CD4-positive, alpha-beta T cell treated with Interleukin-6 for 4 hours (primary cell): ENCODE measurements at places on chromosomes 4 and X.

DNA sequence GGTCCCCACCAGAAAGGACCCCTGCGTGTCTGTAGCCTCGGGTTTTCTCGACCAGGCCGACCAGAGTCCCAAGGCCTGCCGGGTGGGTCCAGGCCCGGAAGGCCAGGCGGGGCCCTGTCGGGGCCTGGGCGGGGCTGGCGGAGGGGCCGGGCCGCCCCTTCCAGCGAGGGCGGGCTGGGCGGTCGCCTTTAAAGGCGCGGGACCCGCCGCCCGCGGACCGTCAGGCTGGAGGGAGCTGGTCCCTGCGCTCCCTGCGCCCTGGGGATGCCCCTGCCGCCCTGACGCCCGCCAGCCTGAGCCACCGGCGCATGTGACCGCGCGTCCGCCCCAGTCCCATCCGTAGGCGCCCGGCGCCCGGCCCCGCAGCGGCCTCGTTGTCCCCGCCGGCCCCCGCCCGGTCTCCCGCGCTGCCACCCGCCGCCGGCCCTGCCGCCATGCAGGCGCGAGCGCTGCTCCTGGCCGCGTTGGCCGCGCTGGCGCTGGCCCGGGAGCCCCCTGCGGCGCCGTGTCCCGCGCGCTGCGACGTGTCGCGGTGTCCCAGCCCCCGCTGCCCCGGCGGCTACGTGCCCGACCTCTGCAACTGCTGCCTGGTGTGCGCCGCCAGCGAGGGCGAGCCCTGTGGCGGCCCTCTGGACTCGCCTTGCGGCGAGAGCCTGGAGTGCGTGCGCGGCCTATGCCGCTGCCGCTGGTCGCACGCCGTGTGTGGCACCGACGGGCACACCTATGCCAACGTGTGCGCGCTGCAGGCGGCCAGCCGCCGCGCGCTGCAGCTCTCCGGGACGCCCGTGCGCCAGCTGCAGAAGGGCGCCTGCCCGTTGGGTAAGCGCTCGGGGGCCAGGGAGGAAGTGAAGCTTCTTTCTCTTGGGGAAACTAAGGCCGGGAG is at the start of gene HTRA3:
TSS of gene HTRA3 (plus strand) at position 220 of the 883 bp plus-strand sequence. CDS start at position 435, 215 bp downstream.
- DNase-seq, result no peak

- DNase-seq, result no peak
Observed at GRCh38 chr4:95549246-95550114, 707 bp upstream of the UNC5C start.

- DNase-seq, result no peak
Observed at GRCh38 chr4:48483777-48484493, 792 bp downstream of the SLC10A4 start.

DNA sequence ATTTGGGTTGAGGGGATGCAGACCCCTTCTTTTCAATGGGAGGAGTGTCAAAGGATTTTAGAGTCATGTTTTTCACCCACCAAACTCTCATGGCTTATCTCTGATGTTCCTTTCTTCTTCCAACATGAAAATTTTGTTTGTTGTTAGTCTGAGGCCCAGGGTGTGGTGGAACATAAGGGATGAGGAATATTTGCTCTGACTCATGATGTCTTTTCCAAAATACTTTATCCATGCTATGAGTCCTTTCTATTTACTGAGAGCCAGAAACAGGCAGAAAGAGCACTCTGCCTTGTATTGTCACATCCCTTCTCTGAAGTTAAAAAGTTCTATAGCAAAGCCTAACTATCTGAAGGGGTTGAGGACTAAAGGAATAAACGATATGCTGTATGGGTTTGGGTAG is 61.6 kb upstream of the GYPA start:
- DNase-seq, result no peak

GRCh38 chr4:2487632-2488031 is 18.7 kb downstream of the RNF4 start:
- DNase-seq, result no peak

DNA sequence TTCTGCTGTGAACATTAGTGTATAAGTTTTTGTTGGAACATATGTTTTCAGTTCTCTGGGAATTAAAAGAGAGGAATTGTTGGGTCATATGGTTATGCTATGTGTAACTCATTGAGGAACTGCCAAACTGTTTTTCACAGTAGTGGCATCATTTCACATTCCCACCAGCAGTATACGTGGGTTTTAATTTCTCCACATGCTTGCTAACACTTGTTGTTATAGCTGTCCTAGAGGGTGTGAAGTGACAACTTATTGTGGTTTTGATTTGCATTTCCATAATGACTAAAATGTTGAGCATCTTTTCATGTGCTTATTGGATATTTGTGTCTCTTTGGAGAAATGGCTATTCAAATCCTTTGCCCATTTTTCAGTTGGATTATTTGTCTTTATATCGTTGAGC is 13.7 kb downstream of the APELA start:
- no peak for DNase-seq

DNA sequence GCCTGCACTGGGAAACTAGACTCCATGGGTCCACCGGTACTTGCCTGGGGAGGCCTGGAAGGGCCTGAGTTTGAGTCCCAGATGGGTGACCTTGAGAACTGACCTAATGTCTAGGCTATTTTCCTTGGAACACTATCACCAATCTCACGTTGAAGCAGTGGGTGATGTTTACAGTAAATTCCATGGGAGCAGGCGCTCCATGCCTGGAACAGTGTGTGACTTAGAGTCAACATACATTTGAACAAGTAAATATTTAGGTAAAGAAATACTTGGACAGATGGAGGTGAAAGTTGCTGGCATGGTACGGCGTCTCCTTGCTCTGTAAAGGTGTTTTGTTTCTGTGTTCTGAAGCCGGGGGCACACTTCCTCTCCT is 47.5 kb downstream of the TBC1D14 start:
- DNase-seq, result no peak

GRCh38 chrX:107610667-107611066 is 17.6 kb upstream of the PRPS1 start:
- DNase-seq, result no peak

- DNase-seq, result no peak
Observed at GRCh38 chr4:45186249-45186648, 459.9 kb upstream of the GNPDA2 start.

GRCh38 chrX:108091878-108092291 is 307 bp downstream of the ATG4A start:
- no peak for DNase-seq

GRCh38 chr4:124265701-124266100 is 446.8 kb downstream of the ANKRD50 start:
- DNase-seq, result no peak

DNA sequence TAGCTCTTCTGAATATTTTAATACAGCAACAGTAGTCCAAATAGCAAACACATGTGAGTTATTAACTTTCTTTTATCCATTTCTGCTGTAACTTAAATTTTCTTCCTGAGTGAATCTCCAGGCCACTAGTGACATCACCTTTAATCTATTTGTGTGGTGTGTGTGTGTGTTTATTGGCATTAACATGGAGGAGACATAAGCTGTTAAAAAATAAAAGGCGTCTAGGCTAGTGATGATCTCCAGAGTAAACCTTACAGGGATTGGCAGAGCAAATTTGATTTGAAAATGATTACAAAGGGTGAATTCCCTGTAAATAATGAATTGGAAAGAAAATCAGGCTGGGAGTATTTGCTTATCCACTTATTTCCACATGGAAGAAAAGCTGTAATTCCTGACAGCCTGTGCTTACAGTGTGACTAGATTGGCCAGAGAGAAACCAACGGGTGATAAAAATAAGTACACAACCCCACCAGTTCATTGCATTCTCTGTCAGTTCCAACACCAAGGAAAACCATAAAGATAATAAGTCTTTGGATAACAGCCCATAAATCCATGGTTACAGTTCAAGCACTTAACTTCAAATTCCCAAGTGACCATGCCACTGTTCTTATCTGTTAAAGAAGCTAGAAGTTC is 186.1 kb downstream of the ENOX2 start:
- no peak for DNase-seq
